GDM1 (cell line): ENCODE measurements at places on chromosomes 3 and 15.

- DNase-seq, result no peak
Measured at GRCh38 chr15:96947296-96948229, 617.1 kb downstream of the NR2F2 start.

DNA sequence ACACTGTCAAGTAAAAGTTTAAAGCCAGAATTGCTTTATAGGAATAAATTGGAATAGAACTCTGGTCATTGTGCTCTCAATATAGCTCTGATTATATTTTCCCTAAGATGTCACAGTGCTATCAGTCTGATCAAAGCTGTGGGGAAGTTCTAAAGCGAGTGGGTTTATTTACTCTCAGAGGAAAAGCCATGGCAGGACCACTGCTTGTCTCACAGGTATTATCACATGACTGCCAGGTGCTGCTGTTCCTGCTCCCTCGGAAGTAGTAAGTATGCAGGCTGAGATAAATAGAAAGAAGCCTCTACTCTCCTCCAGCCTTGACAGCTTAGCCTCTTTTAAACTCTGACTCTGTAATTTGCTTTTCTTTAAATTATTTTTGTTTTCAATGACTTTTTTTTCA lies 49.1 kb upstream of the UTS2B start:
- DNase-seq, result no peak

GRCh38 chr15:46080016-46080415 lies 445.2 kb downstream of the SQOR start:
- DNase-seq, result no peak

DNA sequence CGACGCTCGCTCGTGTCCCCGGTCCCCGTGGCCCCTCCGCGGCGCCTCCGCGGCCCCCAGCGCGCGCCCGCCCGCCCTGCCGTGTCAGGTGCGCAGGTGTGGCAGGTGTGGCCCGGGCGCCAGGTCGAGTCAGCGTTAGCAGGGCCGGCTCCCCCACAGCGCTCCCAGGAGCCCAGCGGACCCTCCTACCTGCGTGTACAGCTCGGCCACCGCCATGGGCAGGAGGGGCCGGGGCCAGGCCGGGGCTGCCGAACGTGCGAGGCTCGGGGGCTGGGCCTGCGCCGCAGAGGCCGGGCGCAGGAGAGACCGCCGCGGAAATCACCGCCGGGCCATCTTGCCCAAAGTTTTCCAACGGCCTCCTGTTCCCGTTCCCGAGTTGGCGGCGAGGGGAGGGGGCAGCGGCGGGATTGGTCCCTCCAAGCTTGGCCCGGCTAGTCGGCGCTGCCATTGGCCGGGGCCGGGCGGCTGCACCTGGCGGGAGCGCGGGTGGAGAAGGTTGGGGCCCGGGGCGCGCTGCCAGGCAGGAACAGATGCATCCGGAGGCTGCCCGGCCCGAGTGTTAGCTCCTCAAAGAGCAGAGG lies at the start of gene MYO5C:
Gene MYO5C (minus strand): TSS at position 384 of the 581 bp plus-strand sequence. CDS start 168 bp downstream, at position 216.
- no peak for DNase-seq

DNA sequence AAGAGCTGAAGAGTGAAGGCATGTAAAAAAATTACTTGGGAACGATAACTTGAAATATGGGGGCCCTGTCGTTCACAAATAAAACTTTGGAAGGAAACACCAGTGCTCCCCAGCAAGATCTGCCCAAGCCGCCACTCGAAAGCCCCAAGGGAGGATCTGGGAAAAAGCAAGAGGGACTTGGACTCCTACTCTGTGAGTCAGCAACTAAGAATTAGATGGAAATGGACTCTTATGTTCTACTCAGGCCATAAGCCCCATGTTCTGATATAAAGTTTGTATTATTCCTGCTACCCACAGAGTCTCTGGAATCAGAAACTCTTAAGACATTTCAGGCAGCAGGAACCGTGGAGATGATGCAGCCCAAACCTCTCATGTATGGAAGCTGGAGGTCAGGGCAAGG lies 75.7 kb downstream of the ITGB5 start:
- DNase-seq, result no peak

- no peak for DNase-seq
Measured at GRCh38 chr3:18885612-18886011, 262.7 kb upstream of the KCNH8 start.

GRCh38 chr15:45253330-45253729 lies 1.3 kb downstream of the SLC28A2 start:
- DNase-seq, result no peak

GRCh38 chr3:113242096-113242581 lies 30.8 kb downstream of the BOC start:
- DNase-seq, result peak; percentile 42

- no peak for DNase-seq
Measured at GRCh38 chr15:51842852-51843737, 13.6 kb downstream of the TMOD3 start.

DNA sequence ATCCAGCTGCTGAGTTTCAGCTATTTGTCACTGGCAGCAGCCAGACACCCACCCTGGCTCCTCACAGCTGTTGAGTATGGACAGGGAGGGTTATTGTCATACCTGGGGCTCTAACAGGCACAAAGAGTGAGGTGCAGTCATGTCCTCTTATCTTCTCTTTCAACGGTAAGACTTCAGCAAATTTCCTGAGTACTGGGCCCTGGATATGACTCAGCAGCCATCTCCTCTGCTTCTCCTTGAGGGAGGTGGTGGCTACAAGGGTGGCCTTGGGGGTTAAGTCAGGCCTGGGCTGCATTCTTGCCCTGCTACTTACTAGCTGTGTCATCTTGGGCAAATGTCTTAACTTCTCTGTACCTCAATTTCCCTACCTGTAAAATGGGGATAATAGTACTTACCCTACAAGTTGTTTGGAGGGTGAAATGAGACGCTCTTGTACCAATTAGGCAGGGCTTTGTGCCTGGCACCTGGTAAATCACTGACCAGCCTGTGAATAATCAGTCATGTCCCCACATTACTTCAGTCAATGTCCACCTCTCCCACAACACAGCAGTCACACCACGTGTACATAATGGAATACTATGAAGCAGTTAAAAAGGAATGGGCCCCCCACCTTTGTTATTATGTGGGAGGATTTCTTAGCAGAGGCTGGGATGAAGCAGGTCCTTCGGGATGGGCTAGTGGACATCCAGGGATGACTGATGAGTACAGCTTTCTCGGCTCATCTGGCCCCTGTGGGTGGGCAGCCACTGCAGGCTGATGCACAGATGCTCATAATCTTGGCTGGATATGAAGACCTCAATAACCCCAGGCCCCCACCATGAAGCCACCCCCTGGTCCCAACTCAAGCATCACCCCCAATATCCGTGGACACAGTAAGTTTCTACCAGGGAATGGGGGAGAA lies 528.8 kb downstream of the SHQ1 start:
- peak; percentile 24 for DNase-seq

DNA sequence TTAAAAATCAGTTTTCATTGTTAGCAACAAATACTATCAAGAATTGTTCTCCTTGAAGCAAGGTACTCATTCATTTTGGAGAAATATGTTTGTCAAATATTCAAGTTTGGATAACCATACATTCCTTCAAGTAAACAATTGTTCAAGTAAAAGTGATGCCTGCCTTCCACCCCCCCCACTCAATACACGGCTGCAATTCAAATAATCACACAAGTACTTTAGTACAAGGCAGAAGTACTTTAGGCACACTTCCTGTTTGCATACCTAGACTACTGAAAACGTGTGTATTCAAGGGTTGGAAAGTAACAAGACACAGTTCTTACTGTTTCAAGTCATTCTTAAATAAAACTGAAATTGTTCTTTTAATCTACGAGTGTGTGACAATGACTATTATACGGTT lies 45.4 kb downstream of the TJP1 start:
- DNase-seq, result no peak

DNA sequence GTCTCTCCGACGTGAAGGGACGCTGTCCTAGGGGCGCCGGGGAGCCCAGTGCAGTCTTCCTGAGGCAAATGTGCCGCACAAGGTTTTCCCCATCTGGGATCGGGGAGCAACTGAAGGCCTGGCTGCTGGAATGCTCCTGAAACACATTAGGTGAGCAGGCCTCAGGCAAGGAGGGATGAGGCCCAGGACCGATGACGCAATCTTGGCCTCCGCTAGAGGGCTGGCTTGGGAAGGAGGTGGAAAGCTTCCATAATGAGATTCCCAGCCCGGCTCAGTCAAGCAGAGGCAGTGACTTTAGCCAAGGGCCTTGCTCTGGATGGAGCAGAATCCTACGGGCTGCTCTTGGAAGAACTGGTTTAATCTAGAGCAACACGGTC lies 50.8 kb downstream of the CPN2 start:
- DNase-seq, result no peak

- DNase-seq, result no peak
Measured at GRCh38 chr15:51312166-51313073, 26.0 kb downstream of the CYP19A1 start.

DNA sequence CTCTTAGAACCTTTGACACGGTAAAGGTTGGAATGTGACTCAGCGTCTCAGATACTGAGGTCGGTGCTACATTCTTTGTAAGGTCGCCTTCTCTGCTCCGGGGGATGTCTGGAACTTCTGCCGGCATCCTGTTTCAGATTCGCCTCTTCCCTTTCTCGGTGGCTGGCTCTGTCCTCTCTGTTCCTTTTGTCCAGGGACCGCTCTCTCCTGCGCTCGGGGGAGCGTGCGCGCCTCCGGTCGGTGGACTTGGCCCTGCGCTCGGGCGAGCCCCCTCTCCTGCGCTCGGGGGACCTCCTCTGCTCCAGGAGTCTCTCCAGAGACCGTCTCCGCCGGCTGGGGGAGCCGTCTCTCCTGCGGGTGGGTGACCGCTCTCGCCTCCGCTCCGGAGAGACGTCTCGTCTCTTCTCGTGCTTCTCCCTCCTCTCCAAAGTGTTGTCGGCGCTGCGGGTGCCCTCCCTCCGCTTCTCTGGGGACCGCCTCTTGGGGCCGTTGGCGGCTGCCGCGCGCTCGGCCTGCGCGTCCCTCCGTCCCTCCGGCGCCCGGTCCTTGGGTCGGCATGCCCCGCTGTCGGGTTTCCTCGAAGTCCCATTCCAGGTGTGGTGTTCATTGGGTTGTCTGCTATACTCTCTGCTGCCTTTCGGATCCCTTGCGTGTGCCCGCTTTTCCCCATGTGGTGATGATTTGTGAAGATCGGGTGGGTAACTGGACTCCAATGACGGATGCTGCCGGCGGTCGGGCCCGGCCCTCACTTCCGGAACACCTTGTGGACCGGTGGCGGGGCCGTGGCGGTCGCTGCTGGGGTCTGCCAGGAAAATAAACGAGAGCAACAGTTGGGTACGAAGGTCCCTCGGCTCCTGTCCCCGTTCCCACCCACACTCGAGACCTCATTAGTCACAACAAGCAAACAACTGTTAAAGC lies 668.8 kb upstream of the ADAMTS9 start:
- DNase-seq, result no peak

DNA sequence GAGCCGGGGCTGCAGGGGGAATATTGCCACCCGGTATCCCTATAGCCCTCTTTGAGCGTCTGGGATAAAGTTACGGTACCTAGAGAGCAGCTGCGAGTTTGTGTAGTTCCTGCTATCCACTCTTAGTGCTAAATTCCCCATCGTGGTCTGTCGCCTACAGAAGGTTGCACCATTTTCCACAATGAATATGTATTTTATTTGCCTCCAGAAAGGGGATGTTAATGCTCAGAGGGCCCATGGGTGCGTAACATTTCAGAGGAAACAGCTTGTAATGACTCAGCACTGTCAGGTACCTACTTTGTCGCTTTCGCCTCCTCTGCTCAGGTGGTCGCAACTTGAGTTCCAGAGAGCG lies 1.1 kb downstream of the SLCO3A1 start:
- peak; percentile 24 for DNase-seq

- no peak for DNase-seq
Measured at GRCh38 chr3:111813441-111813840, 45.6 kb upstream of the PHLDB2 start.

- DNase-seq, result no peak
Measured at GRCh38 chr15:23384371-23384770, 29.8 kb downstream of the GOLGA8S start.

- DNase-seq, result no peak
Measured at GRCh38 chr3:135106445-135106844, 311.4 kb downstream of the EPHB1 start.

GRCh38 chr3:146106986-146107385 lies 54.0 kb downstream of the PLOD2 start:
- no peak for DNase-seq

- DNase-seq, result no peak
Measured at GRCh38 chr3:185479373-185479945, 19.4 kb downstream of the TMEM41A start.

DNA sequence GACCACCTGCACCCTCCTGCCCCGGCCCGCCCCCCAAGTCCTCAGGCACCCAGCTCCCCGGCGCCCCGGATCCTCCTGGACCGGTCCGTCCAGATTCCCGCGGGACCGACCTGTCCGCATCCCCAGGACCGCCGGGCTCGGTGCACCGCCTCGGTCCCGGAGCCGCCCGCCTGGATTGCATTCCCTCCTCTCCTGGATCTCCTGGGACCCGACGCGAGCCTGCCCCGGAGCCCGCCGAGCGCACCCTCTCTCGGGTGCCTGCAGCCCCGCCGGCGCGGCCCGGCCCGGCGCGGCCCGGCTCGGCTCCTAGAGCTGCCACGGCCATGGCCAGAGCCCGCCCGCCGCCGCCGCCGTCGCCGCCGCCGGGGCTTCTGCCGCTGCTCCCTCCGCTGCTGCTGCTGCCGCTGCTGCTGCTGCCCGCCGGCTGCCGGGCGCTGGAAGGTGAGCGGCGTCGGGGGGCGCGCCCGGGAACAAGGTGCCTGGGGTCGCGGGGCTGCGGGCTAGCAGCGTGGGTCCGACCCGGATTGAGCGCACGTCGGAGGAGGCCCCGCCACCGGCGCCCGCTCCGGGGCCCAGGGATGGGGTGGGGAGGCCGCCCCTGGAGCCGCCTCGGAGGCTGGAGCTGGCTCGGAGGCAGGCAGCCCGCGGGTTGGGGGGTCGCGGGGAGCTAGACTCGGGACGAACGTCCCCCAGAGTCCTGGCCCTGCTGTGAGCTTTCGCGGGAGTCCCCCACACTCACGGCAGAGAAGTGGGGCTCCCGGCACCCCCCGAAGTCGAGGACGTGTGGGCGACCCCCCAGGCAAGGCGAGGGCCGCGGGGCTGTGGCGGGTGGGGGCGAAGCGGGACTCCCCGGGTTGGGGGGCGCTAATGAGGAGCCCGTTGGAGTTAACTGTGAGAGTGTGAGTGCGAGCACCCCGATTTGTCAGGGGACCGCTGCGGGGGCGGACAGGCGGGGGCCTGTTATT lies 610 bp downstream of the EPHB3 start:
- no peak for DNase-seq

DNA sequence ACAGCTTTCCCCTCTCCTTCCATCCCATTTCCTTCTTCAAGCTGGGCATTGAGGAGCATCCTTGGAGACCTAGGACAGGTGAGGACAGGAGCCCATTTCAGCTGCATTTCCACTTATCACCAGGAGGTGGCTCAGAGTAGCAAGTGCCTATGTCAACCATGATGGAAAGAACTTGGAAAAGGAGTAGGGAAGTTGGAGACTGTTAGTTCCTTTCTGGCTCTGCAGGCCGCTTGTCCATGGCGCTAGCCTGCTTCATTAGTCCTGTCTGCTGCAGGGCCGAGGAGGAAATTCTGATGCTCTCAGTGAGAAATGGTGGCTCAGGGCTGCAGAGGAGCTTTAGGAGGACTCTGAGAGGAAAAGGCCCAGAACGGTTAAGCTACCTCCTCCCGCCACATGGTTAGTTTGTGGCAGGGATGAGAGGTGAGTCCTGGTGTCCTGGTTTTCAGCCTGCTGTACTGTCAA lies 7.0 kb upstream of the CD276 start:
- no peak for DNase-seq

GRCh38 chr15:72141171-72142084 lies 23.2 kb downstream of the SENP8 start:
- DNase-seq, result peak; percentile 32

- no peak for DNase-seq
Measured at GRCh38 chr3:55968331-55968730, 481.2 kb upstream of the WNT5A start.

GRCh38 chr3:141332416-141332815 lies 35.9 kb upstream of the ZBTB38 start:
- DNase-seq, result no peak
